HepG2 (cell line): ENCODE measurements at places on chromosomes 5 and 9. TPM values are rescaled to one million over a fixed set of nuclear protein-coding genes. Genes with fewer than 3 reads are reported as not detected.

DNA sequence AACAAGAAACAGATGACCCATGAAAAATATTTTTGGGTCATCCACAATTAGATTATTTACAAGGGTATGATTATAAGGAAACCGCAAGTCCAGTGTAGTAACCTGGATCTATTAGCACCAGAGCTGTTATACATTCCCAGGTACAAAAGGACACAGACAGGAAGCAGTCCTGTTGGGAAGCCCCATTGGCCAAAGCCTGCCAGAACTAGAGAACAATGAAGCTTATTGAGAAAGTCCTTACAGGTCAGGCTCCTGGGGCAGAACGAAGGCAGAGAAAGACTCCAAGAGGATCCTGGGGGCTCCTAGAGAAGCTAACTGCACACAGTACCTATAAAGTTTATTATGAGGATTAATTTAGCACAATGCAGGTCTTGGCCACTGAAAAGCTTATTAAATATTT is 169.9 kb downstream of the PARP8 start:
- DNase-seq = no peak

- no peak for DNase-seq
Measured at GRCh38 chr5:28523888-28524635, 1485.7 kb upstream of the CDH9 start.

- DNase-seq = peak; percentile 53
Measured at GRCh38 chr5:67206929-67207328, 10.3 kb upstream of the CD180 start.

DNA sequence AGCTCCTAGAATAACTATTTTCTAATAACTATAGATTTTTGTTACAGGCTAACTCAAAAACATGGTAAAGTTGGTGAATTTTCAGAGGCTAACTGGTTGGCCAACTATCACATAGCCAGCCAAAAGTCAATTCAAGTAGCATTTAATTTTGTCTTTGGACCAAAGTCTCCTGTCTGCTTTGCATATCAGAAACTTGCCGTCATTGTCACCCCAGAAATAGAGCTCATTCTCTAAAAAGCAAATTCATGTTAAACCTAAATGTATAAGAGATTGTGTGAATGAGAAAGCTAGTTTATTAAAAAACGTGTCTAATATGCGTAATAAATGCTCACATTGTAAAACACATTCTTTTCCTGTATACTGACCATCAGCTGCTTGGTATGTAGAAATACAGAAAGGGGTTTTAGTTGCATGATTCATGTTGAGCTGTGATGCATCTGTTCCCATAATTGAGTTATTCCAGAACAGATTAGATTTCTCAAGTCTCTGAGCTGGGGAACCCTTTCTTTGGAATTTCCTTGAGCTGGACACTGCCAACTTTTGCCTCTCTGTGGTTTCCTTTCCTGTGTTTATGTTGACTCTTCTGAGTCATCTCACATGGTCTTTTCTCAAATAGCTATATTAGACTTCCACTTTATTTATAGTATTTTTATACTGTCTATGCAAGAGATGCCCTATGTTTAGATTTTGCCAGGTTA is 7.3 kb downstream of the SRFBP1 start:
- no peak for DNase-seq

DNA sequence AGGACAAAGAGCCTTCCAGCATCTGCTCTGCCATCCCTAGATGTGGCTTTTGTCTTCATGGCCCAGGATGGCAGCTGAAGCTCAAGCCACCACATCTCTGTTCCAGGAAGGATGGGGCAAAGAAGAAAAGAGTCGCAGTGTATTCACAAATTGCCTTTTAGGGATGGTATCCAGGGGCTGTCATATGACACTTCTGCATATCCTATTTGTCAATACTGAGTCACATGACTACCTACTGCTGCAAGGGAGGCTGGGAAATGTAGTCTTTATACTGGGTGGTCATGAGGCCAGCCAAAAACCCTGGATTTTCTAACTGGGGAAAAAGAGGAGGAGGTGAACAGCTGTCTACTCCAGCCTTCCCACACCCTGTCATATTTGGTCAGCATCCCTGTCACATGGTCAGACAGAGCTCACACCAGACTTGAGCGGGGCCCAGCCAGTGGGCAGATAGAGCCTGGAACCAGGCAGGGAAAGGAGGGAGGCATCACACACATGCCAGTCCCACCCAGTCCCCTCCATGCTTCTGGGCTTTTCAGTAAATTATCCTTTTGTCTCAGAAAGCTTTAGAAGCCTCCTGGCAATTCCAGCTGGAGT is 52.0 kb downstream of the OLFM1 start:
- DNase-seq = no peak

GRCh38 chr5:43233946-43234345 is 41.9 kb downstream of the NIM1K start:
- DNase-seq = no peak

DNA sequence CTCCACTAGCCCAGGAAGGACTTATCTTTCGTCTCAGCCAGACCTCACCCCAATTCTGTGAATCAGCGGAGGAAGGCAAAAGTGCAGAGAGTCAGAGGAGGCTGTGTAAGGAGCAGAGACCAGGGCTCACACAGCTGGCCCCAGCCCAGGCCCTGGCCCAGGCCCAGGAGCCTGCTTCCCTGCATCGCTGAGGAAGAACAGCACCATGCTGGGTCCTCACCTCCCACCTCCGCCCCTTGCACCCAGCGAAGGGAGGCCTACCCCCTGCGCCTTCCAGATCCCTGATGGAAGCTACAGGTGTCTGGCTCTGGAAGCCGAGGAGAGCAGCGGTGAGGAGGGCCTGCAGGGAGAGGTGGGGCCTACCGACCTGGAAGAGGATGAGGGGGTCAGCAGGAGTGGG is 22.3 kb upstream of the SYNPO start:
- DNase-seq = no peak

GRCh38 chr9:87717456-87717855 is 8.5 kb upstream of the CTSL start:
- no peak for DNase-seq

- DNase-seq = no peak
Measured at GRCh38 chr9:71368157-71368556, 246.7 kb upstream of the TRPM3 start.

- no peak for DNase-seq
Measured at GRCh38 chr9:124450241-124450924, at the start of gene ADGRD2. TSS of gene ADGRD2 (plus strand) at chr9:124450451. CDS start at chr9:124451667, 1,216 bp downstream.

NINJ1 gene
- 77.1 and 92.1 TPM in 2 replicates for total RNA-seq

MAMDC2 gene
- not detected in 2 replicates for total RNA-seq

DNA sequence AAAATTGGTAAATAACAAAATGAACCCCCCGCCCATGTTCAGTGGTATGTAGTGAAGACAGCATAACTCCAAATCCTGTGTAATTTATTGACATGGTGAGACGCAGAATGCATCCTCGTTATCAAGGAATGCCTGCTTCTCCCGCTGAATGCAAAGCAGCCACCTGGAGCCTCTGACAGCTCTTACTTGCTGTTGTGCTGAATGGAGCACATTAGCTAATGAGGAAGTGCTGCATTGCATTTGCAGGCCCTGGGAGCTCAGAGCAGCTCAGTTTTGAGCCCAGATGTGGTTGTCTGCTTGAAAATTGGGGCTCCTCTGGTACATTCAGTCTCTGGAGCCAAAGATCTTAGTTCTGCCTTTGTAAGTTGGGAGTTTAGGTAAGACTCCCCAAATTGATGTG is 28.9 kb downstream of the PLAC8L1 start:
- no peak for DNase-seq

- no peak for DNase-seq
Measured at GRCh38 chr9:114212826-114213225, 57.5 kb downstream of the COL27A1 start.

DNA sequence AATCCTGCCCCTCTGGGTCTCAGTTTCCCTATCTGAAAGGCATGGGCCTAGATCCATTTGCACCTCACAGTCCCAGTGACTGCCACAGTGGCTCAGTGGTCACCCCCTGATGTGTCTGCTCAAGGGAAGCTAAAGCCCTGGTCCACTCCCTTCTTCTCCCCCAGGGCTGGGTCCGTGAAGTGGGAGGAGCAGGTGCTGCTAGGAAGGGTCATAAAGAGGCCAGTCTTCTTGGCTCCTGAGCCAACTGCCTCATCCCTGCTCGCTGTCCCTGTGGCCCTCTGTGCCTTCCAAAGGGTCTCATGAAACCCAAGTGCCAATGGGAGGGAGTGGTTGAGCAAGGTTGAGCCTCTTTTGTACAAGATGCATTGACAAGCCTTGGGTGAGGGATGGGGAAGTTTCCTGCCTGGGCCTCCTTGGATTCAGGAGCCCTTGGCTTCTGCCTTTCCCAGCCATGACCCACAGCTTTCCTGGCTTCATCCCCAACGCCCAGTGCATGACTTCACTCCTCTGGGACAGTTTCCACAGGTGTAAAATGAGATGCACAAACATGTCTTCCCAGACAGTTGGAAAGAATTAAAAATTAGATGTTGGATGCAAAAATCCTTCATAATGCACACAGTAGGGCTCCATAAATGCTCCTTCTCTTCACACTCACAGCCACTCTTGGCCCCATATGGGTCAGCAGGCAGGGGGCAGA is 1.6 kb upstream of the SLC6A7 start:
- no peak for DNase-seq

GCNT4 gene
- 0.22 and 0.27 TPM in 2 replicates for total RNA-seq

DNA sequence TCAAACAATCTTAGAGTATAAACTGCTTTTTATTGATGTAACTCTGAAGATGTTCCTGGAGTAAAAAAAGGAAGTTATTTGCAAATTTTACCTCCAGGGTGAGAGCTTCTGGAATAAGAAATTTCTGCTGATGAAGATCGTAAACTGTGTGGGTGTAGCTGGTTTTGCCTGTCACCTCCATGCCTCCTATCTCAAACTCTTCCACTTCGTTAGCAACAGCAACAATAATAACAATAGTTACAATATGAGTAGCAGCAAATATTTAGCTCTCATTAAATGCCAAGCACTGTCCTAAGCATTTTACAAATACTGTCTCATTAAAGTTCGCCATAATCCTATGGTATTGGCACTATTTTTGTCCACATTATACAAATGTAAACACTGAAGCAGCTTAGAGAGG is 57.9 kb downstream of the GCNT1 start:
- no peak for DNase-seq
